ENCODE measurements at places on chromosomes 5 and 9. TPM values are rescaled to one million over a fixed set of nuclear protein-coding genes. Genes with fewer than 3 reads are reported as not detected.

DNA sequence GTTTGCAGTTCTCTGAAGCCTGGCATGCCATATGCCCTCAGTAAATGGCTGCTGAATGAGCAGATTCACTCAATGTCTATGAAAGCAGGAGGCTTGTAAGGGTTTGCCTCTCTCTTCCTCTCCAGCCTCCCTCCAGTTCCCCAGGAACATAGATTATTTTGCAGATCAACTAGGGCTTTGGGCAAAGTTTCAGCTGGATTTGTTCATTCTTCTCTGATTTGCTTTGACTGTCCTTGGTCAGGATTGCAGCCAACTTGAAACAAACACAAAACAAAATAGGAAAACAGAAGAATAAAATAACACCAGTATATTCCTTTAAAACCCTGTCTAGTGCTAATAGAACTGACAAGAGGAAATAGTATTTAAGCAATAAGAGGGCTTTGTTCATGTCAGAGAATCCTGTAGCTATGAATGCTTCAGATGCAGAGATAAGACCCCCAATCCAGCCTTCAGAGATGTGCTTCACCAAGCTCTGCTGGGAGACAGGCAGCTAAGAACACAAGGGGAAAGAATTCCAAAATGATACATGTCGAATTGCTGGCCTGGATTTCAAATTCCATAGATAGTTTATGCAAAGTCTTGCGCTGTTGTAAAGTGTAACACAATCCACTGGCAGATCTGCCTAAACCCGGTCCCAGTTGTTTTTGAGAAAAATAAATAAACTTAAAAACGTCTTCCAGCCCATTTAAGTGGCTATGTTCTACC is 174.3 kb downstream of the PAPPA start:
- DNase-seq, result peak; percentile 45

The JAKMIP2 gene
- total RNA-seq, result 3.2 TPM

- DNase-seq, result no peak
Observed at GRCh38 chr9:80831751-80832150, 857.6 kb downstream of the TLE1 start.

The EQTN gene
- not detected for total RNA-seq

DNA sequence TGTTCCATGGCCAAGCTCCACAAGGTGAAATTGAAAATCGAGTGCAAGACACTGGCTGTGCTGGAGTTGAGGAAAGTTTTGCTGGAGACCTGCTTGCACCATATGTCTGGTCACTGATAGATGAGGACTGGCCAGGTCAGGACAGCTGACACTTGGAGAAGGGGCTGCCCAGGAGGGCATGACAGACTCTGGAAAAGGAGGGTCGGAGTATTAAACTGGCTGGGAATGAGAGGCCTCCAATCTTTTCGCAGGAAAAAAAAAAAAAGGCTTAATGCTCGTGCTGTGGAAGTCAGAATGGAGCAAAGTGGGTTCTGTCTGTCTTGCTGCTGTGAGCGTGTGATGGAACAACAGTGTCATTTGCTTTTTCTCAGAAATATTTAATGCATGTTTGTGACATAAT is 5.5 kb downstream of the TENT4A start:
- no peak for DNase-seq

DNA sequence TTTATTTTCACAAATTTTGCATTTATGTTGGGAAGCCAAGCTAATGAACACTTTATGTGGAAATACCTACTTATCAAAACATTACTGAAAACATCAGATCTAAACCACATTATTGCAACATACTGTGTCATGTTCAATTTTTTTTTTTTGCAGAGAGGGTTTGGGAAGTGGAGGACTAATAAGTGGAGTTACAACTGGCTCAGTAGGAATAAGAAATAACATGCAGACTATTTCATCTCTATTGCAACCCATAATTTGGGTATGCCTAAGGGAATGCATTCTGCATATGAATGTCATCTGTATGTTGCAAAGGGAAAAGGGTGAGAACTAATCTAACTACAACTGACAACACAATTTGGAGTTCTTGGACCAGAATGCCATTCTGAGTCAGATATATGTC is 41.8 kb downstream of the APC start:
- DNase-seq, result peak; percentile 89

The EGFL7 gene
- total RNA-seq, result 9.9 TPM

DNA sequence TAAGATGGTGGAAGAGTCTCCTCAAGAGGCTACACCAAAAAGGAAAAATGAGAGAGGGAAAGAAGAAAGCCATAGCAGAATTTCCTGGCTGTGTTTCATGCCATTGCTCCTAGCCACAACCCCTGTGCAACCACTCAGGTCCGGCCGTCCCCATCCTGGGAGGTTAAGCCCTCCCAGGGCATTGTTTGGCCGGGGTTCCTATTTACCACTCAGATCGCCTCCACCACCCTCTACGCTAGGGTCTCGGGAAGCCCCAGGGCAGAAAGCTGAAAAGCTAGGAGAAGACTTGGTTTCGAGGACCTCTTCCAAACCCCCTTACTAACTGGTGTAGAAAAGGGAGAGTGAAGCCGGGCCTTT is 715 bp downstream of the RC3H2 start:
- DNase-seq, result peak; percentile 34

DNA sequence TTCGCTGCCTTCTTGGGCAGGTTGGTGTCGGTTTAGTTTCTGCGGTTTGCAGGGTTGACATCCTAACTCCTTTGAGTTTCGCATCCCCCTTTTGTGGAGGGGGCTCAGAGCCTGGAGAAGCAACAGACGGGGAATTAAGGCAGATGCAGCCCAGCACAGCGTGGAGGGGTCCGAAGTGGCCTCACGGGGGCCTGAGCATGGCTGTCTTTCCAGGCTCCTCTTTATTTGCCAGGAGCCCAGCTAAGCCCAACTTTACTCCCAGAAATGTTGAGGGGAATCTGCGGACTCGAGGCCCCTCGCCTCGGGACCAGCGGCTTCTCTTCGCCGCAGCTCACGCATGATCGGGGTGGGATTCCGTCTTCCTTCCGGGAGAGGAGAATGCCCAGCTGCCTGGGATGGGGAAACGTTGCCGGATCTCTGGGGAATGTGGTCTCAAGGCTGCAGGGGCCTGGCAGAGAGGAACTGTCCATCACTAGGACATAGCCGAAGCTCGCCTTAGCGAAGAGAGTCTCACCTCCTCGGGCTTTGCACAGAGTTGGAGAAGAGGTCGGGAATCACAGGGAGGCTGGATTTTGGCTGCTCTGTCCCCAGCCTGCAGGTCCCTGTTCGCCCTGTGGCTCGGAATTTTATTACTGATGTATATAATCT is 1.3 kb downstream of the RAI14 start:
- peak; percentile 69 for DNase-seq

- no peak for DNase-seq
Observed at GRCh38 chr5:151274666-151275065, 21.7 kb downstream of the GM2A start.
